ENCODE measurements at places on chromosomes 2 and 18.

- no peak for DNase-seq
Observed at GRCh38 chr2:200042102-200042735, 86.8 kb downstream of the MAIP1 start.

- no peak for DNase-seq
Observed at GRCh38 chr2:231228223-231228622, 29.8 kb downstream of the ARMC9 start.

GRCh38 chr18:74530584-74530862 is 3.8 kb upstream of the CNDP1 start:
- DNase-seq: no peak

GRCh38 chr2:174606336-174606735 is 8.7 kb upstream of the WIPF1 start:
- no peak for DNase-seq

- no peak for DNase-seq
Observed at GRCh38 chr18:49638209-49638785, 76.4 kb downstream of the LIPG start.

GRCh38 chr2:64400105-64400728 is 53.7 kb upstream of the LGALSL start:
- DNase-seq: no peak

GRCh38 chr18:63016270-63016669 is 300.9 kb downstream of the PHLPP1 start:
- peak; percentile 57 for DNase-seq

DNA sequence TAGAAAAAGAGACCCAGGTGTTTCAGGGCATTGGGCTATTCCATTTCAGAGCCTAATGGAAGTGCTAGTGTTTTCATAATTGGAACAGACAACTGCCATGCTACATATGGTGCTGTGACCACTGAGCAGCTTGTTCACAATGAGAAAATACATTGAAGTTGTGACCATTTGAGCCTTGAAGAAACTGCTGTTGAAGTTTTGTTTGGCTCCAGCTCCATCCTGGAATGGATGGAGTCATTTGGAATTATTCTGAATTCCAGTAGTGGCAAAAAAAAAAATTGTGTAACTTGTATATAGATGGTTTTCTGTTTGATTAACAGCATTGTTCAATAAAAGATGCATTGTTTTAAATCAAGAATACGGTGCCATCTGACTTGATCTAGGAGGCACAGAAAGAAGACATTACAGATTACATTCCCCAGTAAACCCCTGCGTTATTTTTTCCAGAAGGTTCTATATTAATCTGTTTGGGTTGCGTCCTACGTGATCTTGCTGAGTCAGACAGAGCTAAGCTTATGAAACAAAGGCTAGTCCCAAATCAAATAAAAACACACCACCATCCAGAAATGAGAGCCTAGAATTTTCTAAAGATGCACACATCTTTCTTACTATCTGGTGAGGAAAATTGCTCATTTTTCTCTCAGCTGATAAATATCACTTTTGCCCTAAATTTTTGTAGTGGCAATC is 19.2 kb downstream of the FMNL2 start:
- DNase-seq: no peak

DNA sequence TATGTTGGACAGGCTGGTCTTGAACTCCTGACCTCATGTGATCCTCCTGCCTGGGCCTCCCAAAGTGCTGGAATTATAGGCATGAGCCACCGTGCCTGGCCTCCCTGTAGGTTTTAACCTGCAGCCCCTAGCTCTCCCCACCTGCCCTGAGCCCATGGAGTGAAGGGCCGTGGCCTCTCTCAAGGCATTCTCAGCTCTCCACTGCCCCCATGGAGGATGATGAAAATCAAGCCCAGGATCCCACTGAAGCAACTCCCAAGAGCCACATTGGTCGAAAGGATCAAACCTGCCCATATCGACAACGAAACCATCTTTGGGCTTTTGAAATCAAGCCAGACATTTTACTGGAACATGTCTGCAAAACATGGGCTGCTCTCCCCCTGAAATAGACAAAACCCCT is 22.4 kb upstream of the CREG2 start:
- DNase-seq: no peak

DNA sequence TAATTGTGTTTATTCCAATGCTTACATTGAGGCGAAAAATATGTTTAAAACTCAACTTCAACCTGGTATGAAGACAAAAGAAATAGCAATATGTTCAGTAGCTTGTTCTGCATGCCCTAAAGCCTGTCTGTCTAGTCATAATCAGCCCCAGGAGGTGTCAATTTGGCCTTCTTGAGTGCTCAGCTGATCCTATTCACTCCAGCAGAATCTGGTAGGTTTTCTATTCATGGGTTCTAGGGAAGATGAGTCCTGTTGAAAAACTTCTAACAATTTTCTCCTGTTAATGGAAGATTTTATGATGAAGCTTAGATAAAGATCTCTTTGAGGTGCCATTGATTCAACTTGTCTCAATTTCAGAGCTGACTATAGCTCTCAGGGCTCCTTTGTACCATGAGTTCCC is 402.0 kb upstream of the UBE2E3 start:
- DNase-seq: no peak

GRCh38 chr2:156864325-156864724 is 393.2 kb upstream of the GALNT5 start:
- peak; percentile 98 for DNase-seq

DNA sequence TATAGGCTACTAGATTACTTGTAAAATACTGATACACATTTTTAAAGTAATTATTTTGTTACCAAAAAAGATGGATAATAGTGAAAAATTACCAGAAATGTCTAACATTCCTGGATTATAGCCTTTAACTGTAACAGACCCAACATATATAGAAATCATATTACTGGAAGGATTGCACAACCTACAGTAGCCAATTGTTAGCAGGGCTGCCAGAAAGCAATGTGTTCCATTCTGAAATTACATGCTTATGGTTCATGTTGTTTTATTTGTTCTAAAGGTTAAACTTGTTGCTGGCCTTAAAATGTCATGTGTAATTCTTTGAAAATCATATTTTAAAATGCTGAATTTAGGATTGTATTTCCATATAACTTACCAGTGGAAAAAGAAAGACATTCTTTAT is 793.6 kb upstream of the ACVR2A start:
- no peak for DNase-seq

GRCh38 chr2:52141076-52141475 is 1109.1 kb upstream of the NRXN1 start:
- DNase-seq: no peak
